ENCODE measurements at places on chromosomes 1 and 21. TPM values are rescaled to one million over a fixed set of nuclear protein-coding genes. Genes with fewer than 3 reads are reported as not detected.
A peak's percentile ranks its signal among the peaks of the same experiment; 100 is the strongest.

TMEM269 gene
- not detected for total RNA-seq

OPRD1 gene
- total RNA-seq = under 0.01 TPM

GRCh38 chr1:208421486-208421885, 177.3 kb upstream of the PLXNA2 start:
- no peak for DNase-seq

GRCh38 chr1:2374252-2375155, 16.9 kb downstream of the MORN1 start:
- no peak for DNase-seq

DNA sequence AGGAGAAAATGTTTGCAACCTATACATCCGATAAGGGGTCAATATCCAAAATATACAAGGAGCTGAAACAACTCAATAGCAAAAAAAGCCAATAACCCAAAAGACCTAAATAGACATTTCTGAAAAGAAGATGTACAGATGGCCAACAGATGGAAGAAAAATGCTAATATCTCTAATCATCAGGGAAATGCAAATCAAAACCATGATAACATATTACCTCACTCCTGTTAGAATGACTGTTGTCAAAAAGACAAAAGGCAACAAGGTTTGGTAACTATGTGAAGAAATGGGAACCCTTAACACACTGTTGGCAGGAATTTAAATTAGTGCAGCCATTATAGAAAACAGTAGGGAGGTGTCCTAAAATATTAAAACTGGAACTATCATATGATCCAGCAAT, 74.7 kb downstream of the LEPR start:
- DNase-seq = no peak

GRCh38 chr1:162629651-162630050, 2.6 kb upstream of the DDR2 start:
- peak; percentile 81 for DNase-seq

GRCh38 chr1:217392441-217392840, 238.4 kb downstream of the GPATCH2 start:
- no peak for DNase-seq

DNA sequence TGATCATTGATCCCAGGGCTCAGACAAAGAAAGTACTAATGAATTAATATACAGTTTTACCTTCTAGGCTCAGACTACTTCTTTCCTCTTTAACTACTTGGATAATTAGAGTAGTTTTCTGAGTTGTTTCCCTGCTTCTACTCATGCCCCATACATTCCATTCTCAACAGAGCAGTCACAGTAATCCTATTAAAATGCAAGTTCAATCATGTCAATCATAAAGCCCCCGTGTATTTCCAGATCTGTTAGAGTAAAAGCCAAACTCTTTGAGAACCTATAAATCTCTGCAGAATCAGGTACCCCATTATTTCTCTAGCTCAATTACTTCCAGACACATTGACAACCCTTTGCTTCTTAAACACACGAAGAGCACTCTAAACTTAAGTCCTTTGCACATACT, 242.1 kb upstream of the PRMT6 start:
- DNase-seq = no peak

GRCh38 chr1:96865731-96866685, 144.4 kb downstream of the PTBP2 start:
- DNase-seq = peak; percentile 100

DNA sequence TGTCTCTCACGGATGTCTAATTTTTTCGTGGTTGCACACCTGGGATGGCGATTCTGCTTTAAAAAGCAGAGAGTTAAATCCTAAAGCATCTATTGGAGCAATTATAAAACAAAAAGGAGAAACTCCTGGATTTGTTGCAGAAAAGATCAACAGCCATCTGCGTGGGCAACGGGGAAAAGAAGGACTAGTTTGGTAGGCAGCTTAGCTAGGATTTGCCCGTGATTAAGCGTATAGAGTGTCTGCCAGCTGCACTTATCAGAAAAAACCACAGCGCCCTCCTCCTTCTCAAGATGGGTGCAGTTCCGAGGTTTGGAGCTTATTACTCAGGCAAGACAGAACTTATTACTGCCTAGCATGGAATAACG, 526 bp upstream of the SLC25A24 start:
- peak; percentile 79 for DNase-seq

DNA sequence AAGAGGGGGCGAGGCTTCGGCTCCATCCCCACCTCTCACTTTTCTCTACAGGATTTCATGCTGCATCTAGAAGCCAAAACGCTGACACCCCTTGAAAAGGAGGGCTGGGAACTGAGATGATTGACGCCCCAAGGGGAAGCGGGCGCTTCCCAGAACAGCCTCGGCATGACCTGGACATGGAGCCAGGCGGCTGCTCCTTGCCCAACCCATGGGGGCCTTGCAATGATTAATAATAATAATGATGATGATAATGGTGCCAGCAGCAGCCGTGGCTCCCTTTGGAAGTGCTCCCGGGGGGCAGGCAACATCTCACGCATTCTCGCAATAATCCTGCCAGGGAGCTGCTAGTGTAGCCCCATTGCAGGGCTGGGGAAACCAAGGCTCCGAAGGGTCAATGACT, 78.2 kb downstream of the RAP1GAP start:
- DNase-seq = no peak

- DNase-seq = no peak
Measured at GRCh38 chr1:33265780-33266605, 9.7 kb downstream of the ZNF362 start.

DNA sequence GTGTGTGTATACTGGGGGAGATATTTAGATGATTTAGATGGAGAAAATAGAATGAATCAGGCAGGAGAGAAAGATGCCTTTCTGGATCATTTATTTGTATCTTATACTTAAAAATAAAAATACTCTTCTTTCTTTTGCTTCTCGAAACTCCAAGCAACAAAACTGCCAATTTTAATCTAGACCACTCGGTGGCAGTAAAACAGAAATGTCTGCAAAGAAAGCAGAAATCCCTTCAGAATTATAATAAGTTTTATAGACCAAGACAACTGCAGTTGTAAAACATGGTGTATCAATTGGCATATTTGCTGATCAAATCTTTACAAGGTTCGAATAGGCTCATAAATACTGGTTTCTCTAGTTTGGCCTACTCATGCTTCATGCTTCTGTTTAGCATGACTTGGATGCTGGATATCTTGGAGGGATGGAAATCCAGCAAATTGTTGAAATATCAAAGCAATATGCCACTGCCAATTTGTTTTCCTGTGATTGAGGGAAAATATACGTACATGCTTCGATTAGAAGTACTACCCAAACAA, 15.1 kb upstream of the C1orf87 start:
- DNase-seq = no peak

USH2A gene
- under 0.01 TPM for total RNA-seq

DNA sequence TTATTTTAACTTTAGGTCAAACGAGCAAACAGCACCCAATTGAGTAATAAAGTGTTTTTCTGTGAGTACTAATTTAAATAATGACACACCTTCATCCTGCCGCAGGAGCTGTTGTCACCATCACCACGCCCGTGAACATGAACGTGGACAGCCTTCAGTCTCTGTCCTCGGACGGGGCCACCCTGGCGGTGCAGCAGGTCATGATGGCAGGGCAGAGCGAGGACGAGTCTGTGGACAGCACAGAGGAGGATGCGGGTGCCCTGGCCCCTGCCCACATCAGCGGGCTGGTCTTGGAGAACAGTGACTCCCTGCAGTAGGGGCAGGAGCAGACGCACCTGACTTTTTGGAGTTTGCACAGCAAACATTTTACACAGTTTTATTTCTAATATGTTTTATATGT, 45.9 kb downstream of the CBS start:
- DNase-seq = no peak

- DNase-seq = peak; percentile 7
Measured at GRCh38 chr1:110258734-110259133, 48.6 kb downstream of the KCNC4 start.

HSPA6 gene
- 0.54 TPM for total RNA-seq

NKAIN1 gene
- under 0.01 TPM for total RNA-seq

ZBED6 gene
- total RNA-seq = 16.1 TPM

- DNase-seq = no peak
Measured at GRCh38 chr1:32184650-32185049, 5.2 kb downstream of the TXLNA start.

DNA sequence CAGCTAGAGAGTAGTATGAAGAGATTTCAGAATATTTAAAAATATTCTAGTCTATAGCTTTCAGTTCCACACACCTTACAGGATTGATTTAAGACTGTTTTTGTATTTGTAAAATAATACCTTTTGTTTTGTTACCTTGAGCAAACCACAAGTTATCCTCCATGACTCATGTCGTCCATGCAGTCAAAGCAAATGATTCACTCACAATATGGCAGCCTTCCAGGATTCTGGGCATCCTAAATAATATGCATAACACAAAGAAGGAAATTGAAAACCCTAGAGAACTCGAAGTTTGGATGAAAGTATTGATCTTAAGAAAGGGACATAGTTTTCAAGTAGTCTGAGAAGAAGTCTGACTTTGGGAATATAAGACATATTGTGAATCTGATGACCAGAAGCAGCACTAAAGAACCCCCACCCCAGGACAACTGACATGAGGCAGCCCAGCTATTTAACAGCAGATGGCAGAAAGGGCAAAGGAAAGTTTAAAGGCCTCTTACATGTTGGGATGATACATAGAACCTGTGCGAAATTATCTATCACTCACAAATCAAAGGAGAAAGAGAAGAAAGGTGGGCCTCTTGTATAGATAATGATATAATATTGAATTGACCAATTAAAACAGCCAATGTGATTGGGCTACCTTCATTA, 857.9 kb downstream of the BRINP3 start:
- peak; percentile 93 for DNase-seq

Data from IMR-90 (cell line).